ENCODE measurements at places on chromosomes 12 and 14. TPM values are rescaled to one million over a fixed set of nuclear protein-coding genes. Genes with fewer than 3 reads are reported as not detected.

Gene ITGB7
- total RNA-seq, result not detected

Gene PROX2
- total RNA-seq, result not detected

Gene ANKRD33
- 0.26 TPM for total RNA-seq

Gene SYNDIG1L
- not detected for total RNA-seq

Gene PPM1A
- total RNA-seq, result 10.1 TPM

Gene TCL1B
- not detected for total RNA-seq

Gene DACT1
- 0.13 TPM for total RNA-seq

Gene NKX2-1
- not detected for total RNA-seq

Gene MYF6
- total RNA-seq, result not detected

Gene CMAS
- 16.4 TPM for total RNA-seq

Gene CPNE6
- total RNA-seq, result not detected

Gene CEBPE
- not detected for total RNA-seq

Gene RD3L
- not detected for total RNA-seq

Gene TMEM121
- 9.5 TPM for total RNA-seq

Gene ALDH2
- total RNA-seq, result 62.2 TPM

Gene SPIC
- not detected for total RNA-seq

Gene SOS2
- total RNA-seq, result 19.4 TPM

Gene SERPINA1
- total RNA-seq, result not detected

Gene RNU4-1
- total RNA-seq, result under 0.01 TPM

Gene STAB2
- total RNA-seq, result 71.1 TPM

Gene CLEC2A
- not detected for total RNA-seq

Gene FLRT2
- total RNA-seq, result 305 TPM

Gene OTUB2
- total RNA-seq, result 0.64 TPM

Gene DIABLO
- total RNA-seq, result 60.6 TPM

Gene B4GALNT1
- total RNA-seq, result 0.13 TPM

Gene ACOT6
- not detected for total RNA-seq

Gene B4GALNT3
- total RNA-seq, result under 0.01 TPM

Gene KRT74
- not detected for total RNA-seq

Gene MAP1LC3B2
- 0.13 TPM for total RNA-seq

Gene PPP1R36
- 0.38 TPM for total RNA-seq

Gene ADAM21
- total RNA-seq, result 0.26 TPM

Gene KLHL33
- total RNA-seq, result under 0.01 TPM

Gene KLRC4
- total RNA-seq, result not detected

Gene PRH2
- total RNA-seq, result not detected

Gene CIDEB
- total RNA-seq, result 2.4 TPM

Gene SYNE2
- total RNA-seq, result 67.0 TPM

Gene PZP
- total RNA-seq, result 0.26 TPM

Gene ADAM20
- 0.13 TPM for total RNA-seq

Gene CLEC14A
- total RNA-seq, result 84.2 TPM

Gene AICDA
- not detected for total RNA-seq

Gene TAS2R9
- not detected for total RNA-seq

Gene GALNT16
- total RNA-seq, result 0.13 TPM

Gene PCK2
- total RNA-seq, result 7.6 TPM

Gene HNF1A
- total RNA-seq, result not detected

Gene ERO1A
- 32.1 TPM for total RNA-seq

Gene PLEK2
- 0.51 TPM for total RNA-seq

Gene SIX4
- 0.51 TPM for total RNA-seq

Gene PRKD1
- 4.5 TPM for total RNA-seq

Gene RERGL
- not detected for total RNA-seq

Gene GZMH
- not detected for total RNA-seq

Gene MGAT4C
- total RNA-seq, result under 0.01 TPM

Gene BHLHE41
- under 0.01 TPM for total RNA-seq

Gene CPM
- 0.64 TPM for total RNA-seq

Gene FAM186B
- 0.13 TPM for total RNA-seq

Gene DCN
- total RNA-seq, result not detected

Gene TAS2R20
- 2.3 TPM for total RNA-seq

Measured in dermis microvascular lymphatic vessel endothelial cell (primary cell).